ENCODE measurements at places on chromosomes 6 and 20. TPM values are rescaled to one million over a fixed set of nuclear protein-coding genes. Genes with fewer than 3 reads are reported as not detected.

CYP21A2 gene
- not detected for total RNA-seq

ZC2HC1B gene
- not detected for total RNA-seq

CLDN20 gene
- total RNA-seq = not detected

GNAS-AS1 gene
- not detected for total RNA-seq

ADGRB3 gene
- total RNA-seq = not detected

TREM2 gene
- total RNA-seq = not detected

DBNDD2 gene
- total RNA-seq = 28.8 TPM

REM1 gene
- 0.18 TPM for total RNA-seq

RAB44 gene
- total RNA-seq = 0.07 TPM

PLEKHG1 gene
- 0.93 TPM for total RNA-seq

RNF114 gene
- 53.6 TPM for total RNA-seq

BHLHE23 gene
- total RNA-seq = not detected

CCR6 gene
- 0.14 TPM for total RNA-seq

KHDC1L gene
- total RNA-seq = 0.32 TPM

GSTA3 gene
- total RNA-seq = not detected

SAPCD1 gene
- 5.9 TPM for total RNA-seq
